ENCODE measurements at places on chromosomes 6 and 20.

DNA sequence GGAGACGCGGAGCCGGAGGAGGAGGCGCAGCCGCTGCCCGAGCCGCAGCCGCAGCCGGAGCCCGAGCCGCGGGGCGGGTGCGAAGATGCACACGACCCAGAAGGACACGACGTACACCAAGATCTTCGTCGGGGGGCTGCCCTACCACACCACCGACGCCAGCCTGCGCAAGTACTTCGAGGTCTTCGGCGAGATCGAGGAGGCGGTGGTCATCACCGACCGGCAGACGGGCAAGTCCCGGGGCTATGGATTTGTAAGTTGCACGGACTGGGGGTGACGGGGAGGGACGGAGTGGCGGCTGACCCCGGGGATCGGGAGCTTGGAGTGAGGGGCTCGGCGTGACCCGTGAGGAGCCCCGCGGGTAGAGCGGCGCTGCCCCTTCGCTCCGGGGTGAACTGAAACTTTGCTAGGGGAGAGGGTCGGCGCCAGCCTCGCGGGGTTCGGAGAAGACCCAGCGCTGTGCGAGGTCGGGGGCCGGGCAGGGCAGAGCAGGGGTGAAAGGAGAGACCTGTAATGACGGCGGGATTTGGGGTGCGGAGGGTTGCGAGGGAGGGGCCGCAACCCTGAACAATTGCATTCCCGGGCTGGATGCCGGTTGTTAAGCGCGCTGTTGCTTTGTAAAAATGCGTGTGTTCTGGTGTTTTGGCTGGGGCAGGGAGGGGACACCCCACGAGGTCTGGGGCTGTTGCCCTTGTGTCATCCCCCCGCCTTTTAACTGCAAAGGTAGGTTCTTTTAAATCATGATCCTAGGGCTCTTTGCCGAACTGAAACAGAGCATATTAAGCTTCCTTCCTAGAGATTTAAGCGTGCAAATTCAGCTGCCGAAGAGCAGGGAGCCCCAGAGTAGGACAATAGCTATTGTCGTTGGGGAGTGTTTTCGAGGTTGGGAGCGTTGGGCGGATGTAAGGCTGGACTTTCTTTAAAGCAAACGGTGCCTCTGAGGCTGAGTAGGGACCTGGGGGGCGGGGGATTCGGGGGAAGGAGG, 628 bp downstream of the RBM24 start:
- no peak for DNase-seq

DNA sequence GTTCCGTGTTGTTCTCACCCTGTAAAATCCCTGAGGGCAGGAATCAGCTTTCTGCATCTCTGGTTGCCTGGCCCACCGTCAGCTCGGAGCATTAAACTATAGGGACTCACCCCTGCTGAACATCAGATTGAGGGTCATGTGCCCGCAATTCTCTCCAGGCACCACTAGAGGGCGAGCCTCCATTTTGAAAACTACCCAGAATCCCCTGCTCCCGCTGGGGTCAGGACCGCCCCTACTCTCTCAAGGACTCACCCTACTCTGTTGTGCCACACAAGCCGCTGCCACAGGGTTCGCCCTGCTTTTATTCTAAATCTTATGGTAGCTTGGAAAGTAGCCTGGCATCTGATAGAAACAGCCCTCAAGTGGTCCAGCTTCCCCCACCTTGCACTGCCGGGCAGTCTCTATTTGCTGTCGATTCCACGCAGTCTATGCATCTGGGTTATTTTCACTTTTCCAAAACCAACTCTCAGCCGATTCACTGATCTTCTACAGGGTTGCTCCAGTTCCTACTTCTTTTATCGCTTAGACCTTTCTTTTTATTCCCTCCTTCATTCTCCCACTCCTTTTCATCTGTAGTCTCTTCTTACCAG, 244.1 kb upstream of the QKI start:
- DNase-seq: no peak

DNA sequence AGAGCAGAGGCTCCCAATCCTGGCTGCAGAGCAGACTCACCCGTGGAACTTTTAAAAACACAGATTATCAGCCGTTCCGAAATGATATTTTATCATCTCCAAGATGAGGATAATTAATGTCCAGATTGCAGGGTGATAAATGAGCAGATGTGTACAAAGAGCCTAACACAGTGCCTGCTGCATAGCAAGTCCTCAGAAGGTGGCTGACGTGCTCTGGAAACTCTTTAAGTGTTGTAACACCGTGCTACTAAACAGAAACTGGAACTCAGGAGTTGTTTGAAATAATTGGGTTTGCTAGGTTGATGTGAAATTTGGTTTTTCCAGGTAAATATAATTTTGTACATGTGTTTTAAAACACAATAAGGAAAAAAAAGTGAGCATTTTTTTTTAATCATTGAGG, 118.0 kb downstream of the ARMC2 start:
- no peak for DNase-seq

DNA sequence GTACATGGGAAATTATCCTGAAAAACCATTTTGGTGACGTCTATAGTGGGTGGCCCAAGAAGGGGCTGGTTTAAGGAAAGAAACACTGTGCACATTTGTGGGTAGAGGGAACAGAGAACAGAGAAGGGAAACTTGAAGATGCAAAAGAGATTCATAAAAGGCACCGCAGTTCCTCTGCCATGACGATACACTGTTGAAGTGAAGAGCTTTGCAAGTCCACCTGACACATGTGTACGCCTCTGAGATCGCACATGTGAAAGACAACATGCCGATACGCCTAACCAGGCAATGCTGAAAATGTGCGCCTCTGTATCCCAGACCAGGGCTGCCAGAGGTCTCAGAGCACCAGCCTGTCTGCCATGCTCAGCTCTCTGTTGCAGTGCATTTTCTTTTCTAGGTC, 180.9 kb downstream of the KIF16B start:
- no peak for DNase-seq

GRCh38 chr6:44315516-44315915, 2.4 kb upstream of the AARS2 start:
- no peak for DNase-seq
